ENCODE measurements at places on chromosomes 6 and 20. TPM values are rescaled to one million over a fixed set of nuclear protein-coding genes. Genes with fewer than 3 reads are reported as not detected.

DNA sequence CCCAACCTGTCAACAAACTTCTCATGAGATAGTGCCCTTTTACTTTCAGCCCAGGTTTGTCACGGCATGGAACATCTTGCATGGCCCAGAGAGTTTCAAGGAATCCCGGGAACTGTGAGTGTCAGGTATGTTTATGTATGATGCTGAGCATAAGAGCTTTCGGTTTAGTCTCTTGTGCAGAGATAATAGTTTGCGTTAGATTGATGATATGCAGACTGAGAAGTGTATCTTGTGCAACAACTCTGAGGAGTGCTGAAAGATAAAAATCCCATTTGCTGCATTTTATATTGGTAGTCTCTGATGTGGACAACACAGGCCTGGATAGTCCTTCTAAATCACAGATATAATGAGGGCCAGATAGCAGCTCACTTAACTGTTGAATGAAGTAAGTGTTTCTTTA is 99.0 kb downstream of the TBX18 start:
- DNase-seq = no peak

GRCh38 chr6:85285114-85285513 is 164.8 kb upstream of the NT5E start:
- DNase-seq = no peak

DNA sequence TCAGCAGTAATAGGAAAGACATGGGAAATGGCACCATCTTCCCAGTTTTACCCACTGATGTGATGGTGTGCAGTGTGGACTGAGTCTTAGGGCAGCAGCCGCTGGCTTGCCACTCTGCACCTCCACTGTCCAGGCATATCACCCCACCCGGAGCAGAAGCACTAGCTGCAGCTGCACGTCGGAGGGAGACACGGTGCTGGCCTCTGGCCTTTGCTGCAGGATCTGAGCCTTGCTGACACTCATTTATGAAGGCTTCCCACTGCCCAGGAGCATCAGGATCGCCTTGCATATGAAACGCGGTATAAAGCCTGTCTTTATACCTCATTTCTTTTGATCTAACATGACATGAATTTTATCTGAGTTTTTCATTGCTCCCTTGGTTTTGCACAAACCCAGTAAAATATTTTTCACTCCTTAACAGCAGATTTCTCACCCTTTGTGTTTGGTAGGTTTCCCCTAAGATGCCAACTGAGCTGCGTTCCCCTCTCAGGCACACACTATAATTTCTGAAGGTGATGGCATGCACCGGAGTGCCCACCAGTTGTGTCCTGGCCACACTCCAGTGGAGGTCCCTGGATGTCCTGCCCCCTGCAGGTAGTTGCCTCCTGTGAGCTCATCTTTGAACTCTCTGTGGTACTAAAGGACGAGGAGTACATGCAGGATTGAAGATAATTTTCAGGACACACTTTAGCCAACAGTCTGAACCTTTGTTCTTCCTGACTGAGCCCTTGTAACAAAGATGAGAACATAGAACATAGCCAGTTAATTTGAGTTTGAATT is 9.0 kb upstream of the EXOC2 start:
- DNase-seq = no peak

GRCh38 chr6:15249371-15250019 is 3.6 kb downstream of the JARID2 start:
- no peak for DNase-seq

DNA sequence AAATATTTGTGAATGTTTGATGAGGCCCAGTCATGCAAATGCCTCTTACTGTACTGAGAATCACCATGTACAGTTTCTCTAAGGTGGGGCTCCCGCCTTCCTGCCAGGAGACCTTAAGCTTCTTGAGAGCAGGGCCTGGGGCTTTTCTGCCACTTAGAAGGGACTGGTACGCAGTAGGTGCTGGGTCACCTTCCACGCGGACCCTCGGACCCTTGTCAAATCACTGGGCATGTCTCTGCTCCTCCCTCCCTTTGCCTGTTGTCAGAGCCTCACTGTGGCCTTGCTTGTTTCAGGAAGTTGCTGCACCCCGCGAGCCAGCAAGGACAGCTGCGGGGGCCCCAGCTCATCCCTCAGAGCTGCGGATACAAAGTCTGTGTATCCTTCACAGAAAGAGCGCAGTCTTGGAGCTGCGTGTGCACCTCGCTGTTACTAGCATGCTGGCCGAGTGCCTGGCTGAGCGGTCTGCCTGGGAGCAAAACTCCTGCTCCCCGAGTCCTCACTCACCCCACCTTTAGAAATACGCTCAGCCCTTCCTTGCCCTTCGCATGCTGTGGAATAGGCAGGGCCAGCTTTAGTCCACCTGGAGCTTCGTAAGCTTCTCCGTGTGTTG is 30.7 kb upstream of the IRF4 start:
- DNase-seq = no peak

GRCh38 chr20:9246731-9247130 is 177.8 kb downstream of the PLCB4 start:
- no peak for DNase-seq

DNA sequence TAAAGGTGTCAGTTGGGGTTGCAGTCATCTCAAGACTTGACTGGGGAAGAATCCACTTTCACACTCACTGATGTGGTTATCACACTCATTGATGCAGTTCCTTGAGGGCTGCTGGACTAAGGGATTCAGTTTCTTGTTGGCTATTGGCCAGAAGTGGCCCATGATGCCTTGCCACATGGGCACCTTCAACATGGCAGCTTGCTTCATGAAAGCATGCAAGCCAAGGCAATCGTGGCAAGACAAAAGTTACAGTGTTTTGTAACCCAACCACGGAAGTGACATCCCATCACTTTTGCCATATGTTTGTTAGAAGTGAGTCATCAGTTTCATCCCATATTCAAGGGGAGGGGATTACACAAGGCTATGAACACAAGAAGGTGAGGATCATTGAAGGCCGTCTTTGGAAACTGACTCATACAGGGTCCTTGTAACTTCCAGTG is 3.8 kb upstream of the RANBP9 start:
- no peak for DNase-seq

DNA sequence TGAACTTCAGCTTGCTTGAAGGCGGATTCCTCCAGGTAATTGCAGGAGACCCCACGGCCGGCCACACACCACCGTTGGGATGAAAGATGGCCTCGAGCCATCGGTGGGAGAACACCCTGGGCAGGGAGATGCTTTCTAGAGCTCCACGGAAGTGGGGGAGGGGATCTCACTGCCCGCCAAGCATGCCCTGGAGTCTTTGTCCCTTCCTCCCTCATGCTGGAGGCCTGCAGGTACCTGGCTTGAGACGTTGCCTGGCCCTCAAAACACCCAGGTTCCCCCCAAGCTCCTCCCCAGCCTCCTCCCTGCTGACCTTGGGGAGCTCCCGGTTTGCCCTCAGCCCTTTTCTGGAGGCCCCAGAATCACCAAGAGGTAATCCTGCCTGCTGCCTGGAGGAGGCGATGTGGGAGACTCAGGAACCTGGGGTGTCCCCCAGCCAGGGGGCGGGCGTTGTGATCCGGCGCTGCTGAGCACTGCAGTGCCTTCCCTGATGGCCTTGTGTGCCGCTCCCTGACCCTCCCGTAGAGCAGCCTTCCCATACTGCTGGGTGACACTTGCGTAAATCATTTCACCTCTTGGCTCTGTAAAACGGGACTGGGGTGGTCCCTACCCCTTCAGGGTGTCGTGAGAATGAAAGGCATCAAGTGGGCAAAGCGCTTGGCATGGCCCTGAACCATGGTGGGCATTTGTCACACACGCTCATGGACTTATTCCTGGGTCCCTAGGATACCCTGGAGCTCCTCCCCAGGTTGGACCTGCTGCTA is 91.4 kb downstream of the CEBPB start:
- no peak for DNase-seq

DNA sequence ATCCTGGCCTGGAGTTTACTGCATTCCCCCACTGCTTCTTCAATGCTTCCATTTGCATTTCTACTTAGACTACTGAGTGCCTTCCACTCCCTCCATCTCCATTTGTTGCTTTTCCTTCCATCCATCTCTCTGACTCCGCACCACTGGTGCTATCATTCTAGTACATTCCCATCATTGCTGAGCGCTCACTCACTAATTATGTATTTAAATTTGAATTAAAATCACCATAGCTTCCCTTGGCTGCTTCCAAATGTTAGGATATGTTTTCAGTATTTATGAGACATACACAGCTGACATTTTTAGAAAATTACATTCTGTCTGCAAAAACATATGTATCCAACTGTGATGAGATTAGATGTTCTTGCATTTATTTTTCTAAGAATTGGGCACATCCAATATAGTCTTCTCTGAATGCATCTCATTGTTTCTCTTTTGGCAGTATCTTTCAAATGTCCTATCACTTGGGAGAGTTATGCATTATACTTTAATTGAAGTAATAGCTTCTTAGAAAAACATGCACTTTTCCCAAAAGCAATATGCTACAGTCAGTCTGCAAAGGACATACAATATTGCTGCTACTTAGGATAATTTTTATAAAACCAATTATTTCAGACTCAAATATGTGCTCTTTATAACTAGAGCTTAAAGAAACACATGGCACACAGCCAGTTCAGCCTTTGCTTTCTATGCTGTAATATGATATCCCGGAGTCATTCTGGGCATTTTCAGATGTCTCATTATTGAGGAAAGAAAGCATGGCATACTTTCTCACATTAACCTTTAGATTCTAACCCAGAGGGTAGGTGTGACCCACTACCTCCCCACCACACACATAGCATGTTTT is 12.1 kb upstream of the COL21A1 start:
- no peak for DNase-seq

- no peak for DNase-seq
Observed at GRCh38 chr6:28587746-28588075, 62.0 kb downstream of the GPX5 start.

DNA sequence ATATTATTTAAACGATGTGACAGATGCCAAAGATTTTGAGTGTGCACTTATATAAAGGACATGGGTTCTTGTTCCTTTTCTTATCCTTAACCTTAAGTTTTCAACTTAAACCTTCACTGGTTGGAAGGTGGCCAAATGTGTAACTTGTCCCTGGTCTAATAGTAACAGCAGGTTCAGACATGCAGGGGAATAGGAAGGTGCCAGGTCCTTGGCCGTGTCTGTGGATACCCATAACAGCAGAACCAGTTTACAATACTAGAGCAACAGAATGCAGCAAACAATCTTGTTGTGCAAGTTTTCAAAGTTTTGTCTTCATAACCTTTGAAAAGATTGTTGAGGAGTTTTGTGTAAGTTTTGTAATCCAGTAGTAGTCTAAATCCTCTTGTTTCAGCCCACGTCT is 4.4 kb downstream of the MYB start:
- DNase-seq = no peak

DNA sequence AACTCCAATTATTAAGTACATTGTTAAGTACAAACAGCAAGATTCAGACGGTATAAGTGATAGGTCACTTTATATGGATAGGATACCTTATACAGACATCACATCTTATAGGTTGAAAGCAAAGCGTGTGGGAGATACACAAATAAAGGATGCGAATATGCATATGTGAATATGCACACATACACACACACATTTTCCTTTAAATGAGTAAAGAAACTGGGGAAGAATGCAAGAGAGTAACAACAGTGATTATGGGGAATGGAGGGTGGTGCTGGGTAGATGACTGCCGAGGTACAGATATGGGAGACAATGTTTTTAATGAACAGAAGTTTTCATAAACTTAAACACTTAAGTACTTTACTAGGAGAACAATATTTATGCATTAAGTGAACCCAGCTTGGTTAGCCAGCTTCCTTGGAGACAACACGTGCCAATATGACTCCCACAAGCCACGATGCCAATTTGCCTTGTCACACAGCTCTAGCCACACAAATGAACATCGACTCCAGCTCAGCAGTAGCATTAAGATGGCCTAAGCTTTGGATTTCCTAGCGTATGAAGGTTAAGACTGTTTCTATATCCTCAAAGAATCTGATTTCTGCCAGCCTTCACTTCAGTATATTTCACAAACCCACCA is 96.6 kb downstream of the EPB41L2 start:
- no peak for DNase-seq

GRCh38 chr6:24936641-24937317 is 1.0 kb upstream of the RIPOR2 start:
- DNase-seq = no peak

DNA sequence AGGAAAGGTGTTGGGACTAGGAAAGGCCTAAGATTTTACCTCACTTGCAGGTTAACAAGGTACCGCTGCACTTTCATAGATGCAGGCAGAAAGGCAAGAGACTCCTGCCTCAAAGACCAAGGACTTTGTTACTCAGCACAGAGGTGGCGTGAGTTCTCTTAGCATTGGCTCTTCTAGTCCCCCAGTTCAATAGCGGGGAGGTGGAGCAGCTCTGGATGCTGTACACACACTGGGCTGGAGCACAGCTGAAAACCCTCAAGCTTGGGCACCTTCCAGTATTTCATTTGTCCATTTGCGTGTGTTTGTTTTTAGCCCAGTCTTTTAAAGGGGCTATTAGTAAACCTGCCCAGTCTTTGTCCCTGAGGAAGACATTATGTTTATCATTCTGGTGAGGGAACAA is 345.2 kb downstream of the FARS2 start:
- no peak for DNase-seq

DNA sequence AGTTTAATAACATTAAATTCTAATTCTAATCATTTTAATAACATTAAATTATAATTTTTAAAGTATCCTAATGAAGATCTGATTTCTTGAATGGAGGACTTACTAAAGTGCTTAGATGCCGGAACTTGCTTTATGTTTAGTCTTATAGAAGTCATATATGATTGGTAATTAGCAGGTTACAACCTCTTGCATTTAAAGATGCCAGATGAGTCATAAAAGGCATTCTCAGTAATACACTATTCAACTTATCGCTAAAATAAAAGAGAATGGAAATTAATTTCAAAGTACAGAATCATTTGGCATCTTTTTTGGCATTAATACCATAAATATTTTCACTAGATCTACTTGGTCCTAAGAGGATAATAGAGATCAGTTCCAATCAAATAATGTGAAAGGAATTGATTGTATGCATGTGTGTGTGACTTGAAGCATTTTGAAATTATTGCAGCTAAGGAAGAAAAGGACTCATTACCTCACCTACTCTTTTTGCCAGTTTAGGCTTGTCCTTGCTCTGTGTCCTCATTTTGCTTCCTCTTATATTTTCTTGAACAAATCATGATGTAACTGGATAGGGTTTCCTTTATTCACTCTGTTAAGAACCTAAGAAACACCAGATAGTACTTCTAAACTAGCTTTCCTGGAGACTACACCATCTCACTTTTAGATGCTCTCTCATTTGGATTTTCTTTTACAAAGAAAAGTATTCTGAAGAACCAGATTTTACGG is 2.7 kb downstream of the COL21A1 start:
- no peak for DNase-seq

- DNase-seq = no peak
Observed at GRCh38 chr20:41214202-41214601, 76.9 kb downstream of the PLCG1 start.

- DNase-seq = no peak
Observed at GRCh38 chr6:55541024-55541423, 38.0 kb downstream of the HMGCLL1 start.

HLA-DPB1 gene
- 121 TPM for total RNA-seq

OR12D3 gene
- total RNA-seq = not detected

SLC32A1 gene
- total RNA-seq = not detected

PRELID3B gene
- total RNA-seq = 19.2 TPM

TNFAIP3 gene
- 36.3 TPM for total RNA-seq

OTOR gene
- not detected for total RNA-seq

All from tibial nerve (tissue), 4 donors.